Skin of body (tissue), 3 donors: ENCODE measurements at places on chromosomes 1 and 21. TPM values are rescaled to one million over a fixed set of nuclear protein-coding genes. Genes with fewer than 3 reads are reported as not detected.

- no peak for DNase-seq
These were observed 37.0 kb downstream of the S100A6 start for GRCh38 chr1:153498746-153499145.

GRCh38 chr1:92577261-92577895, 90.7 kb upstream of the GFI1 start:
- no peak for DNase-seq

DNA sequence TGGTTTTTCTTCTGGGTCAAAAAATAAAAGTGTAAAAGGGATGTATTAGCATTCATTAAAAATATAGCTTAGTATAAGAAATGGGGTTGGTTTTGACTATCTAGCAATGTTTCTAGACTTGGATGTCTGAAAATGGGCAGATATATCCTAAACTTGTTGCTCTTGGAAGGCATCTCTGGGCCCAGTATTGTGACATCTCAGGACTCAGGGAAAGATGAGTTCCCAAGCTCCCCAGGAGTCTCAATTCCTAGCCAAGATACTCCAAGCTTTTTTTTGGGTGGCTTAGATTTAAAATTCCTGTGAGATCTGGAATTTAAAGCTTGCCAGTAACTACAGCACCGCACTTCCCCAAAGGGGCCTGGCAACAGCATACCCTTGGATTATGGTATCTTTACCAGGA, 11.5 kb upstream of the HSD17B7 start:
- no peak for DNase-seq

DNA sequence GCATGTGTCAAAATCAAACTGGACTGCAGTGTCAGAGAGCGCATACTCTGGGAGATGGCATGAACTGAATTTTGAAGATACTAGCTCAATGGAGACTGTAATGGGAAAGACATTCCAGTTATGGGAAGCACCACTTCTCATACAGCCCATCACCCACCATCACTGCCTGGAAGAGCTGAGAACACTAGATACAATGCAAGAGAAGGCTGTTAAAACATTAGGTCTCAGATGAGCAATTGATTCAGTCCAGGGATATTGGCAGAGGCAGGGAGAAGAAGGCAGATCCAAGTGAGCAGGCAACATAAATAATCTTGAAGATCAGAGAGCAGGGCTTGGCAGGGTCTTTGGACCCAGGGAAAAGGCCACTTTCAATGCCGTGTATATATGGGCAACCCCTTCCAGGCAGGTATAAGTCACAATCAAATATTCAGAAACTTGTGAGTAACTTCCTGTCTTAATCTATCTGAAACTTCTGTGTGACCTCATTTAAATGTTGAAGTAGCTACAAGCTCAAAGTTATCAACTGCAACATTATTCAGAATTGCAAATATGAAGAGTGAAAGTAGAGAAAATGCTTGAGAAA, 290.3 kb upstream of the SGIP1 start:
- no peak for DNase-seq

DNA sequence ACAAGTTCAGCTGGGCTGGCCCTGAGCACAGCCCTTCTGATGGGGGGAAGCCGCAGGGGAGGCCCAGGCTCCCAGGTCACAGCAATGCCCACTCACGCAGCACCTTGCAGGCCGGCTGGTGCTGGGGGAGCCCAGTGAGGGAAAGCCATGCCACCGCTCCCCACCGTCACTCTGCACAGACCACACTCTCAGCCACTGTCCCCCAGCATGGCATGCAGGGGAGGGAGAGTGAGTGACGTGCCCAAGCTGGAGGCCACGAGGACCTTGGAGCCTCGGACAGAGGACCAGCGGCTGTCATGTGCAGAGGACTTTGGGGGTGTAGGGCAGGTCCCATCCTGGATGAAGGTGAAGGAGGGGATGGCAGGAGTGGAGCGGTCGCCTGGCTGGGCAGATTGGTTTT, 25.1 kb downstream of the SLC45A1 start:
- DNase-seq = no peak

DNA sequence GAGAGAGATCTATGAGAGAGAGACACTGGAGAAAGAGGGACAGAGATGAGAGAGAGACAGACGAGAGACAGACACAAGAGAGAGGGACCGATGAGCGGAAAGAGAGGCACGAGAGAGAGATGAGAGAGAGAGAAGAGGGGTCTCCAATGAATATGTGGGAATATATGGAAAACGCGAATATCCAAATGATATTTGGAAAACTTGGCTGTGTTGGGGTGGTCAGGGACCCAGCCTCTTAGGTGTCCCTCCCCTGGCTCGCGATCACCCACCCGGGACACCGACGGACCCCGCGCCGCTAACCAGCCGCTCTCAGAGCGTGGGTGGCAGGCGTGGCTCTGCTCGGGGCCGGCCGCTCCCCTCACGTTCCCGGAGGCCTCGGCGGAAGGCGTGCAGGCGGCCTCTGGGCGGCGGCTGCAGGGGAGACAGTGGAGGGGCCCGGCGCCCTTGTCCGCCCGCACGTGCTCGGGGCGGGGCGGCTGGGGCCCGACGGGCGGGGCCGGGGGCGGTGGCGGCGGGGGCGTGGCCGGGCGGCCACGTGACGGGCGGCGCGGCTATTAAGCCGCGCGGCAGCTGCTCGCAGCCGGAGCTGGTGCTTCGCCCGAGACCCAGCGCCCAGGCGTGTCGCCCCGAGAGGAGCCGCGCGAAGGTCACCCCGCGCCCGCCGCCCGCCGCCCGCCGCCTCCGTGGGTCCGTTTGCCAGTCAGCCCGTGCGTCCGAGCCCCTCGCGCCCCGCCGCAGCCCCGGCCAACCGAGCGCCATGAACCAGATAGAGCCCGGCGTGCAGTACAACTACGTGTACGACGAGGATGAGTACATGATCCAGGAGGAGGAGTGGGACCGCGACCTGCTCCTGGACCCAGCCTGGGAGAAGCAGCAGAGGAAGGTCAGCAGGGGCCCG, at the start of gene ACTN2:
Gene ACTN2 (plus strand): TSS at position 583 of the 898 bp plus-strand sequence. CDS start 175 bp downstream, at position 758.
- no peak for DNase-seq

DNA sequence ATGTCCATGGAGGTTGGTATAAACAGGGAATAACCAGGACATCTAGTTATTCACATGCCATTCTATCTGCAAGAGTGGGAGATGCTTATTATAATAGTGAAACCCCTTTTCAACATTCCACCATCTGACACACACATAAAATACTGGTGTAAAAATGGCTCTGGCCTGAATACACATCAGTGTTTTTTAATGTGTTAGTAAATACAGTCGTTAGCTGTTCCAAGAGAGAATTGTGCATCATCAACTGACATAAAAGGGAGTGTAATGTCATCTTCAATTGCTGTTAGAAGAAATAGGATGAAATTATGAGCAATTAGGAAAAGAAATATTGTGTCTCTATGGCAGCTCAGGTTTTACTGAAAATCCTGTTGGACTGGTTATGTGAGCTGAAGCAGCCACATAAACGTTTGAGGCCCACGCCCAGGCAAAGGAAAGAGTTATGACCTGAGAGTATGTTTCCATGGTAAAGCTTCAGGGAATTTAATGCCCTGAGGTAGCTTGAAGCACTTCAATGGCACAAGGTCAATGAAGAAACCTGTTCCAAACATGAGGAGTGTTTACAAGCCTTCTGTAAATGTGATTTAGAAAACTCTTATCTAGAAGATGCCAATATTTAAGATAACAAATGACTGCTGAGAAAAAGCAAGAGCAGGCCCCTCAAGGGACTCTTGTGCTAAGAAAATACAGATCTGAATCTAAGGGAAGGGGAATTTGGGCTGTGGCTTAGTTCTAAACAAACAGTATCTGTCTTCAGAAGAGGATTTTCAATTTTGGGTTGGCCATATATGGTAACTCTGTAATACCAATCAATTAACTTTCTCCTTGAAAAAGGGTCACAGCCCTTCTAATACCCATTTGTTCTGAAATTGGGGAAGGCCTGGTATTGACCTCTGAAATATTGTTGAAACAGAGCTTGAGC, 384.3 kb downstream of the SEC16B start:
- DNase-seq = peak; percentile 15

CD1B gene
- not detected for total RNA-seq

POU3F1 gene
- 3.6 TPM for total RNA-seq
